ENCODE measurements at places on chromosomes 2 and 18.

DNA sequence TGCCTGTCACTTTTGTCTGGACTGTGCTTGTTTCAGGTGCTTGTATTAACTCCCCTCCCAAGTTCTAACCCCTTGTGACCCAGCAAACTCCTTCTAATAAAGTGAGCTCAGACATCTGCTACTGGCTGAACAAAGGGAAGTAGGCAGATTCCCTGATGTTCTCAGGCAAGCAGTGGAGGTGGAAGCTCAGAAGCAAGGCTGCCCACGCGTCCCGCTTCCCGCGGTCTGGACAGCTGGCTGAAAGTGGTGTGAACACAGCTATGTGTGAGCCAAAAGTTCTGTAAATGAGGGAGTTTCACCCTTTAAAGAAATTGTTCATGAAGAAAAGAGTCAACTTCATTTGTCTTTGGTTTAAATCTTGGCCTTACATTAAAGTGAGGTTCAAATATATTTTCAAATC lies 40.0 kb downstream of the NAPG start:
- DNase-seq = no peak

- no peak for DNase-seq
Measured at GRCh38 chr2:37507051-37507410, 162.6 kb downstream of the QPCT start.

DNA sequence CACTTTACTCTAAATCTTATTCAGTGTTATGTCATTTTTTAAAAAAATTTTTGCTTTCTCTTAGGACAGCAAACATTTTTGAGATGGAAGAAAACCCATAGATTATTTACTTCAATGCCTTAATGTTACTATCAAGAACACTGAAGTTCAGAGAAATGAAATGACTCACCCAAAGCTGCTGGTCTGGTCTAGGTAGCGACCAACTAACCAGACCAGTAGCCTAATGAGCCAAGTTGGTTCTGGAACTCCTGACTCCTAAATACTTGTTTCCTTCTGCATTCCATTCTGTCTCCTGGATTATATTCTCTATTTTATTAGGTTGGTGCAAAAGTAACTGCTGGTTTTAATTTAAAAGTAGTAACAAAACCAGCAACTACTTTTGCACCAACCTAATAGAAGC lies 35.4 kb downstream of the SLC8A1 start:
- no peak for DNase-seq

DNA sequence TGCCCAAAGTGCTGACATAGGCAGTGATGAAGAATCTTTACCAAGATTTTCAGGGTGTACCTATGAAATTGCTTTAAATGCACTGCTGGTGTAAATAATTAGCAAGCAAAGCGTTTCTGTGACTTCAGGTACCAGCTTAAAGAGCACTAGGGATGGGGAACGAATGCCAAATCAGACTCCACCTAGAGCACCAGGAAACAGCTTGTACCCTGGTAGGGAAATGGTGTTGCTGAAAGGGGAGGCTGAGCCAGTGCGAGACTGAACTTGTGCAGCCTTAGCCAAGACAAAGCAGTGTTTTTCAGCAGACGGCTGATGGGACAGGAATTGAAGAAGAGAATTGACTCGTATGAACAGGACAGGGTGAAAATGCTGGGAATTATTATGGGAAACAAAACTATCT lies 65.6 kb downstream of the TWSG1 start:
- DNase-seq = no peak

- DNase-seq = no peak
Measured at GRCh38 chr2:162994718-162995117, 156.2 kb upstream of the KCNH7 start.

GRCh38 chr18:50183556-50183955 lies 11.4 kb downstream of the MYO5B start:
- no peak for DNase-seq

GRCh38 chr2:84057917-84058560 lies 401.0 kb downstream of the SUCLG1 start:
- no peak for DNase-seq

DNA sequence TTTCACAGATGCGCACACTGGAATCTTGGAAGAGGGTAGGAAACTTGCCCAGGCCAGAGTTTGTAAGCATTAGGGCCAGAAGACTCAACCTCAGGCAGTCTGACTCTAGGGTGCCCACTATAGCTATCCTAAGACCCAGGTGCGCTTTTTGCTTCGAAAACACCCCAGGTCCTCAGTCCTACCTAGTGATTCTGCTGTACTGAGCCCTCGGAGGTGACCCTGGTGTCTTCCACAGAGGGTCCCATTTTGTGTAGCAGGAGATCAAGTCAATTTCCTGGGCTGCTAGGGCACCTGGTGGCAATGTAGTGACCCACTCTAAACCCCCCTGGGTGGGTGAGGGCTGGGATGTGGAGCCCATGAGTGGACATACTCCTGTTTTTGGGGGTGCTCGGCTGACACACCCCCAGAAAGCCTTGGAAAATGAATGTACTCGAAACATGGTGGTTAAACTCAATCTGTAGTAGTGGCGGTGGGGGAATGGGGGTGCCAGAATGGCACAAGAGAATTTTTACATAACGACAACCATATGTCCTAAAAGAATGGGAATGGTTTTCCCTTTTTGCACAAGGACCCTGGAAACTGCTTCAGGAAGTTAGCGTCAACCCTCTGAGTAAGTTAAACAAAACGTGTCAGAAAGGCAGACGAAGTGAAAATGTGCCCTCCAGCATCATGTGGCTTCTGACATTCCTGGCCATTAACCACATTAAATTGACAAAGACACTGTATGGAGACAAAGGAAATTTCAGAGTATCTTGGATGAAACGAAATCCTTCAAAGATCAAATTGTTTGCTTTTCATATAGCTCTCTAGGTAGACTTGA lies 218.0 kb upstream of the COPS8 start:
- DNase-seq = no peak

GRCh38 chr2:53576166-53576565 lies 191.4 kb upstream of the CHAC2 start:
- no peak for DNase-seq

DNA sequence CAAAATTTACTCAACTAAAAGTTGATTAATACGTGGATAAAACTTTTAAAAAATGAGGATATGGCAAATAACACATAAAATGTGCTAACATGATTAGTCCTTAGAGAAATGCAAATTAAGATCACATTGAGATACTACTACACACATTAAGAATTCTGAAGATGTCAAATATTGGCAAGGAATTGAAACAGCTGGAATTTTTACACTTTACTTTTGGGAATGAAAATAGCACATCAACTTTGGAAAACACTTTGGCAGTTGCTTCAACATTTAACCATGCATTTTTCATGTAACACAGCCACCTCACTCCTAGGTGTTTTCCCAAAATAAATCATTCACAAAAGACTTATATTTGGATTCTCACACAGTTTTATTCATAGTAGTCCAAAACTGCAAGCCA lies 687.9 kb upstream of the SETBP1 start:
- DNase-seq = no peak

DNA sequence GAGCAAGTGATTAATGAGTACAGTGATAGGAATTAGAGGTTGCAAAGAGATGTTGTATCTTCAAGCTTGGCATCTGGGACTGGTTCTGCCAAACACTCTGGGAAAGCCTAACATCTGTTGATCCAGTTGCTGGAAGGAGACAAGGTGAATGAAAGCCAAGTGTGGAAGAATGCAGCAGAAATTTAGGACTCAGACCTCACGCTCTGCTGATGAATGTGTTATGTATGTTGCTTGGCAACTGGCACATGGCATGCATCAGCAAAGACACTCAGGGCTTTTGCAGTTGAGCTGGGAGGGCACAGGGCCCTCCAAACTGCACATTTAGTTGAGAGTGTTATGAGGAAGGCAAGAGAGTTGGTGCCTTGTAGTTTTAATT lies 105.5 kb downstream of the COLEC12 start:
- DNase-seq = no peak

- DNase-seq = no peak
Measured at GRCh38 chr2:47656715-47657600, 126.0 kb upstream of the MSH6 start.

DNA sequence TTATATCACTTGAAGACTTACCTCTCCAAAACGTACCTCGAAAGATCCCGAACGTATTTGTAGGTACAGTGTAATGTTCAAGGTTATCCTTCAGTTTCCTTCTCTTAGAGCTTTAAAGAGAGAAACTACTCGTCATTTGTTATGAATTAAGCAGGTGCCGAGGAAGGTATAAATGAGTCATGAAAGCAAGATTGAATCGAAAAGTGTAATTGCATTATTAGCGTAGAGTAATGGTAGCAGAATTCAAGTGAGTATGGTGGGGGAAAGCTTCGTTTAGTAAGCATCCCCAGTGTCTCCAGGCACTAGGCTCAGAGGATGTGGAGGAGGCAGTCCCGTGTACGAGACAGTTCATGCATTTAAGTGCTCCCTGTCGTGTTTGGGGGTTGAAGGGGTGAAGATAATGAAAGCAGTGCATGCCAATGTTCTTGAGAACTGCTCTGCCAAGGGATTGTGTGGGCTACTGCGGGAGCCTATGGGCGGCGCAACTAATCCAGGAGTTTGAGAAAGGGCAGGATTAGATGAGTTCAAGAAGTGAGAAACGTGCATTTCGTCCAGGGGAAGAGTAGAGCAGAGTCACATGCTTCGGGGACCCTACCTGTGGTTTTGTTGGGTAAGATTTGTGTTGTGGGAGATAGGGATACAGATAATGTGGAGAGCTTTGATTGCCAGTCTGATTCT lies 858 bp downstream of the POLR1B start:
- DNase-seq = peak; percentile 33

DNA sequence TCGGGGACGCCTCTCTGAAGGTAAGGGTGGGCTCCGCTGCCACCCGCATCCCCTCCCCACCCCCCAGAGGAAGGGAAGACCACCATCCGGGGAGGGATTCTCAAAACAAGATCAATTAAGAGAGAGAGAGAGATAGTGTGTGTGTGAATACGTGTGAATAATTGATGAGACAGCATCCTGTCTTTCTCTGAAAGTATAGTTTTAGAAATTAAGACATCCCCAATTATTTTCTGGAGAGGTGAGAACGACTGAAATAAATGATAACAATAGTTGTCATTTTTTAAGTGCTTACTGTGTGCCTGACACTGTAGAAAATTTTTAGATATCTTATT lies 751 bp downstream of the IL18R1 start:
- DNase-seq = no peak

GRCh38 chr2:46439582-46439981 lies 39.8 kb upstream of the TMEM247 start:
- no peak for DNase-seq

- no peak for DNase-seq
Measured at GRCh38 chr2:10880586-10881321, 31.0 kb upstream of the KCNF1 start.

DNA sequence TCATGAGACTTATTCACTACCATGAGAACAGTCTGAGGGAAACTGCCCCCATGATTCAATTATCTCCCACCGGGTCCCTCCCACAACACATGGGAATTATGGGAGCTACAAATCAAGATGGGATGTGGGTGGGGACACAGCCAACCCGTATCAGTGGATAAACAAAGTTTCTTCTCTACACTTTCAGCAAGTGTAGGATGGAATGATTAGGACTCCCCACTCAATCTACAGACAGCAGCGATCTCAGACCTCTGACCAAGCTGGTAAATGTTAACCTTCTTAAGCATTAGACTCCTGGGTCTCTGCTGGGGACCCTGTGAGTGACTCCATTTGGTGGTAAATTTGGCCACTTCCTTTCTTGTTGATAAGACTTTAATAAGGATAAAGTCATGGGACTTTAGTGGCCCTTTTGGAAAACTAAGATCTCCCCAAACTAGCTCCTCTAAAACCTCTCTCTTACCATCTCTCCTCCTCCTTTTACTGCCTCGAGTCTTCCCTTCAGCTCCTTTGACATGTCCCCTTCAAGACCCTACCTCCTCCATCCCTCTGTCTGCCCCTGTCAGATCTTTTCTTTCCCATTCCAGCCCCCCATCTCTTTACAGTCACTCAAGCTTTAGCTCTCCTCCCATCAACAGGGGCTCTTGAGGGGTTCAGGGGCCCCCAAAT lies 71.9 kb downstream of the MYL12B start:
- DNase-seq = no peak

- peak; percentile 33 for DNase-seq
Measured at GRCh38 chr2:136206613-136207012, 88.7 kb upstream of the CXCR4 start.

DNA sequence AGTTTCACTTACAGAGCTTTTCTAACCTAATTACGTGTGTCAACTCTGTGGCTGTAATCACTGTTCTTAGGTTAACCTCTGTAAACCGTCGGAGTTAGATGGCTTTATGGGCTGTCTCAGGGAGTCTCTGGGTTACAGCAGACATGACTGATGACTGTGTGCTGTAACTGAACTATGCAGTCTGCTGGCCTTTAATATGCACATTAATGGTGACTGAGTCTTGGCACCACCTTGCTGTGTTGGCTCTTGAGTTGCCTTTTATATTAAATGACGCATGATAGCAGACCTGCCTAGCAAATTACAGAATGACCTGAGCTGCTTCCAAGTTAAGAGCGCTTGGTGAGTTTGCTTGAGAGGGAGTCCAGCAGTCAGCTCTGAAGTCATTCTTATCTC lies 90.1 kb downstream of the ACKR3 start:
- no peak for DNase-seq

DNA sequence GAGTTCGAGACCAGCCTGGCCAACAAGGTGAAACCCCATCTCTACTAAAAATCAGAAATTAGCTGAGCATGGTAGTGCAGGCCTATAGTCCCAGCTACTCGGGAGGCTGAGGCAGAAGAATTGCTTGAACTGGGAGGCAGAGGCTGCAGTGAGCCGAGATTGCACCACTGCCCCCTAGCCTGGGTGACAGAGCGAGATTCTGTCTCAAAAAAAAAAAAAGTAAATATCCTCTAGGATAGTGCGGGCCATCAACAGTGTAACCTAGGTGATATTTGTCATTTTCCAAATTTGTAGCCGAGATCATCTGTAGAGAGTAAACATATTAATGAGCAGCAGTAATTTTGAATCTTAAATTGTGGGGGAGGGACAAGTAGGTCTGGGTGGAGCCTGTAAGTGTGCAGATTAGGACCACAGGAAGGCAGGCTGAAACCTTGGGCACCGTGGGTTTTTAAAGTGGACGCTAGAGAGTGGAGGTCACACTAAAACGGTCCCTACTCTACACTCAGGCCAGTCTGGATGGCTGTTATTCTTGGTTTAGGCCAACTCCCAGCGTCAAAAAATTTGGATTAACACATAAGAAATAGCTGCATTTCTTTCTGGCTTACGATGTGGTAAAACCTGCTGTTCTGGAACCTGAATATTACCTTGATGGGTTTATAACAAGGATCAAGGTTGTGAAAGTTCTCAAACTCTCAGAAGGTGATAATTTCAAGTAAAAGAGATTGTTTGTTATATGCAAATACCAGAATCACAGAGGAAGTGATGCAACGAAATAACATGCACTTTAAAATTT lies 22.7 kb upstream of the TET3 start:
- no peak for DNase-seq

DNA sequence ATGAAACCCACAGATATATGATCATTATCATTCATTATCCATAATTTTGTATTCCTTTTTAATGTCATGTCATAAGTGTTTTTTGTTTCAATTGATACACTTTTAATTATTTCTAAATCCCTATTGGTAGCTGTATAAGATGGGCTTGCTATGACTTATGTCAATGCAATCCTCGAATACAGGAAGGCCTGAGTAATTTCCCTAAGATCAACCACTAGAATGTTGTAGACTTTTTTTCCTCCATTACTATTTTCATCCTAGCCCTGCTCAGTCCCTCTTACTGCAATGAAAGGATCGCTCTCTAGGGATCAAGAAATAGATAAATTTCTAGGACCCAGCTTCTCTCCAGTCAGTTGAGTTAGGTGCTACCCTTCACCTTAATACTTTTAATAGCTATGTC lies 186.3 kb downstream of the KCNE4 start:
- DNase-seq = no peak

- DNase-seq = no peak
Measured at GRCh38 chr2:9382604-9383235, 40.6 kb downstream of the ITGB1BP1 start.
